AG04450 (cell line): ENCODE measurements at places on chromosomes 5 and 9.

- DNase-seq: no peak
Observed at GRCh38 chr5:79962575-79963222, 28.4 kb downstream of the MTX3 start.

DNA sequence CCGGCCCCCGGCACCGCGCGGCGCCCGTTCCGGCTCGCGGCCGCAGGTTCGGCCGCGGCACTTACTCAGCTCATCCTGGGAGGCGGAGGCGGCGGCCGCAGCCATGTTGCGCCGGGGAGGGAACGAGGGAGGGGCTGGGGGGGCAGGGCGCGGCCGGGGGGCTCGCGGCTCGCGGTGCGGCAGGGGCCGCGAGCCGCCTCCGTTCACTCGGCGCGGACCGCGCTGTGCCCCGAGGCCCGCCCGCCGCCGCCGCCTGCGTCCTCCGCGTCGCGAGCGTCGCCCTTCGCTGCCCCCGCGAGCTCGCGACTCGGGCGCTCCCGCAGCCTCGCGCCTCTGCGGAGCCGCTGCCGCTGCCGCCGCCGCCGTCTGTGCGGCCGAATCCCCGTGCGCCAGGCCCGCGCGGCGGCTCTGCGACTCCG is 735 bp downstream of the ECPAS start:
- DNase-seq: no peak

DNA sequence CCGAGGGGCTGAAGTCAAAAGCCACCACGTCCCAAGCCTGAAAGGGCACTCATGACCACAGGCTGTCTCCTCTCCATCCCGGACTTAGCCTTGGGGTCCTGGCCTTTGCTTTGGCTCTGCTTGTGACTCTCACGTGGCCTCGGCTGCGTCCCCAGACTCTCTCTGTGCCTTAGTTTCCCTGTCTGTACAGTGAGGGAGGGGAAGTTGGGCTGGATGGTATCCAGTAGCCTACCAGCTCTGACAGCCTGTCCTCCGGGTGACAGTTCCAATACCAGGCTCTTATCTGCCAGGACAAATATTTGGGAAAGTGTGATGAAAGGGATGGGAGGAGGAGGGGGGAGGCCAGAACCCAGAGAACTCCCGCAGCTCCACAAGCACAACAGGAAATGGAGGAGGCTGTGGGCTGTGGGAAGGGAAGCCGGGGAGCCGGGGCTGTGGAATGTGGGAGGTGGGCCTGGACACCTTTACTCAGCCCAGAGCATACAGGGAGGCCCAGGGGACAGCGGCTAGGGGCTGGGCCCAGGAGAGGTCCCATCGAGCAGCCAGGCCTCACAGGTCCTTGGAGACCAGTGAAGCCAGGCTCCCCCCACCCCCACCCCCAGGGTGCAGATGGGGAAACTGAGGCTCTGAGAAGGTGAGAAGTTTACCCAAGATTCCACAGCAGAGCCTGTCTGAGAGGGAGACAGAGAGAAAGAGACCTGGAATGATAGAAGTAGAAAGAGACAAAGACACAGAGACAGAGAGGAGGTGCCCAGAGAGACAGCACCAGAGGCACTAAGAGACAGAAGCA is 18.3 kb downstream of the PDGFRB start:
- no peak for DNase-seq

DNA sequence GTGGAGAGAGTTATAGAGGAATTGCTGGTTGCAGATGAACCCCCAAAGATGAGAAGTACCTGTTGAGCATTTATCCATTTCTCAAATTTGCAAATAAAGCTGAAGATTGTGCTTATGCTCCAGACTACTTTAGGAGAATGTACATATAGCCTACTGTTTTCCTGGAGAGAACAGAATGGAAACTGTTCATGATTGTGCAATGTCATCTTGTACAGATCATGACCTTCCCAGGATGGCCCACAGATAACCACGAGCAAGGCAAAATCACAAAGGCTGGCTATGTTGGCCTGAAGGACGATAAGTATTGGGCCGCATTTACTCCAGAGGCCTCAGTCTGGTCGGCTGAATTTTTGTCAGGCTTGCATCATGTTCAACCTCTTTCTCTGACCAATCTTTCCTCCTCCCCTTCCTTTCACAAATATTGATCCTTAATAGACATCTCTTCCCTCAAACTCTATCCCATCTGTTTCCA is 28.5 kb upstream of the RICTOR start:
- DNase-seq: no peak

GRCh38 chr5:41708604-41708940 is 161.7 kb downstream of the OXCT1 start:
- DNase-seq: no peak

DNA sequence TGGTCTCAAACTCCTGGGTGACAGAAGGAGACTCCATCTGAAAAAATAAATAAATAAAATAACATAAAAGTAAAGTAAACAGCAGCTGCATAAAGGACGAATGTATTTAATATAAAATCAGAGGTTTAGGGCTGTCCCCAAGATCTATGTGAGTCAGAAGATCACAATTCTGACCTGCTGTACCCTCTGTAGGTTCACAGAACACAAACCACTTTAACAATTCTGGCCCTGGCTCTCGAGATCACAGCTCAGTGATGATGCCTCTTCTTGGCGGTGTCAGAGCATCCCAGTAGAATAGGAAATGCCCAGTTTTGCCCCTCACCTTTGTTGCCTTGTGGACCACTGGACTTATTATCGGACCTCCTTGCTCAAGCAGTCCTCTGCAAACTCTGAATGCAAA is 380.9 kb downstream of the TLE1 start:
- DNase-seq: no peak

DNA sequence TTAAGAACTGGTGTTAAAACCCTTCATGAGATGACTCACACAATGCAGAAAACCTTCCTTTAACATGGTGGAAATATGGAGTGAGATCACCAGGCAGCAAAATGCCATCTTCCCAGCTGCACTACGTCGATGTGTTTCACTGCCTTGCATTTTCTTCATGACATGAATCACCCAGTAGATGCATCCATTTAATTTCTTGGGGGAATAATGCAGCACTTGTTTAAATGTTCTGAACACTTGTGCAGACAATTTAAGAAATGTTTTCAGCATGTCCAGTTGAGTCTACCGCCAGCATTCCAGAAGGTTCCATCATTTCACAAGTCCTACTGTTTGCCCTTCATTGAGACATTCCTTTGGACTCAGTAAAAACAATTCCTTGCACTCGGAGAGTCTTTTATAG is 81.6 kb downstream of the ADAMTS16 start:
- DNase-seq: no peak

GRCh38 chr5:67265951-67266350 is 69.4 kb upstream of the CD180 start:
- DNase-seq: no peak
